ENCODE measurements at places on chromosomes 3 and 15.

DNA sequence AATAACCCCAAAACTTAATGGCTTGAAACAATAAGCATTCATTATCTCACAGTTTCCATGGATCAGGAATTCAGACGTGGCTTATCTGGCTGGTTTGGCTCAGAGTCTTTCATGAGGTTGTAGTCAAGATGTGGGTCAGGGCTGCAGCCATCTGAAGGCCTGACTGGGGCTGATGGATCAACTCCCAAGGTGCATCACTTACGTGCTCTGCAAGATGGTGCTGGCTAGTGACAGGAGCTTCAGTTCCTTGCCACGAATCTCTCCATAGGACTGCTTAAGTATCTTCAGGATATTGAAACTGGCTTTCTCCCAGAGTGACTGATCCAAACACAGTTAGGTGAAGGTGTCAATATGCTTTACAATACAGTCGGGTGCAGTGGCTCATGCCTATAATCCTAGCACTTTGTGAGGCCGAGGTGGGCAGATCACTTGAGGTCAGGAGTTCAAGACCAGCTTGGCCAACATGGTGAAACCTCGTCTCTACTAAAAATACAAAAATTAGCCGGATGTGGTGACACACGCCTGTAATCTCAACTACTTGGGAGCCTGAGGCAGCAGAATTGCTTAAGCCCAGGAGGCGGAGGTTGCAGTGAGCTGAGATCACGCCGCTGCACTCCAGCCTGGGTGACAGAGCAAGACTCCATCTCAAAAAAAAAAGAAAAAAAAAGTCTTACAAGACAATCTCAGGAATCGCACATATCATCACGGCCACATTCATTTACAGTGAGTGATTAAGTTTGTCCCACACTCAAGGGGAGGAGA, 28.5 kb upstream of the PTPRG start:
- DNase-seq = no peak

- DNase-seq = no peak
These were observed 104.6 kb downstream of the APBA2 start for GRCh38 chr15:28990390-28990789.

- DNase-seq = no peak
These were observed 15.4 kb downstream of the ZSCAN2 start for GRCh38 chr15:84616235-84616634.

- DNase-seq = no peak
These were observed 141.1 kb downstream of the PGPEP1L start for GRCh38 chr15:98866511-98866910.

- no peak for DNase-seq
These were observed 220.0 kb downstream of the MEIS2 start for GRCh38 chr15:36880224-36880912.

DNA sequence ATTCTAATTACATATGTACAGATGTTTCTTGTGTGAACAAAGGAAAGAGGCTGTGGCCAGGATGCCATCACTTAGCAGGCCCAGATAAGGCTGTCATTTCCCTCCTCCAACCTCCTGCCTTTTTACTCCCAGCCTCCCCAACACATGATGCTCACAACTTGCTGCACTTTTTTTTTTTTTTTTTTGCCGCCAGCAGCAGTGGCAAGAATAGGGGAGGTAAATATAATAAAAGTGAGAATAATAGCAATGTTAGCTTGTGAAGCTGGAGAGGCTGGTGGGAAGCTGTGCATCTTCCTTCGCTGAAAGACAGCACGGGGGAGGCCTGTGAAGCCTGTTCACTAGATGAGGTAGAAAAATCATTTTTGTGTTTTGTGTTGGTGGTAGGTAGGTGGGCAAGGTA, 42.5 kb upstream of the MYO5C start:
- DNase-seq = no peak

DNA sequence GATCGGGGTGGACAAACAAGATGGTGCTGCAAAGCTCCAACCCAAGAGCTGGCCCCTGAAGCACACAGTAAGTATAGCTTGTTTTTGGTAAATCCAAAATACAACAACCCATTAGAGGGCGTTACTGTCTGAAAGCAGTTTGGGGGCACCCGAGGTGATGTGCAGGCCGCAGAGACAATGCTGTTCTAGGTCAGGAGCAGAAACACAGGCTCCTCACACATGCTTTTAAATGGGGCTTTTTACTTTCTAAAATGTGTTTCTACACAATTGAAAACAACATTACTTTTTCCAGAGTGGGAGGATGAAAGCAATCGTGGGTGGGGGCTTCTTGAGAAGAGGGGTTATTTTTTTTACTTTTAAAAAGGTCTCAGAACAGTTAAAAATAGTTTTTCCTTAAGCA, 1029.3 kb upstream of the CFAP20DC start:
- DNase-seq = no peak

Data from GM12865 (cell line).